M059J (cell line): ENCODE measurements at places on chromosomes 13 and 19.

DNA sequence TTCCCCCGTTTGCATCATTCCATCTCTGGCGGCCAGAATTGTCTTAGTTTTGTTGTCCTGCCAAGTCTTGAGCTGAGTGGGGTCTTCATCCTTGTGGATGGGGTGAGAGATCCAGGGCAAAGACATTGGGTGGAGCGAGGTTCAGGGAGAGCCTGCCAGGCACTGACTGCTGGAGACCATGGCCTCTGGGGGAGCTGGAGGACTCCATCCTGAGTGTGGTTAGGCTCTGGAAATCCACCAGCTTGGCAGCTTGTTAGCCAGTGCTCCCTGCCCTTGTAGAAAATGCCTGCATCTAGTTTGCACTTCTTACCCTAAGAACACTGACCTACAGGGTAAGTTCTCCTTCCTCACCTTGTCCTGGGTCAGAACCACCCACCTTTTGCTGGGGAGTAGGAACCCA lies 97.2 kb upstream of the ZNF536 start:
- no peak for DNase-seq

DNA sequence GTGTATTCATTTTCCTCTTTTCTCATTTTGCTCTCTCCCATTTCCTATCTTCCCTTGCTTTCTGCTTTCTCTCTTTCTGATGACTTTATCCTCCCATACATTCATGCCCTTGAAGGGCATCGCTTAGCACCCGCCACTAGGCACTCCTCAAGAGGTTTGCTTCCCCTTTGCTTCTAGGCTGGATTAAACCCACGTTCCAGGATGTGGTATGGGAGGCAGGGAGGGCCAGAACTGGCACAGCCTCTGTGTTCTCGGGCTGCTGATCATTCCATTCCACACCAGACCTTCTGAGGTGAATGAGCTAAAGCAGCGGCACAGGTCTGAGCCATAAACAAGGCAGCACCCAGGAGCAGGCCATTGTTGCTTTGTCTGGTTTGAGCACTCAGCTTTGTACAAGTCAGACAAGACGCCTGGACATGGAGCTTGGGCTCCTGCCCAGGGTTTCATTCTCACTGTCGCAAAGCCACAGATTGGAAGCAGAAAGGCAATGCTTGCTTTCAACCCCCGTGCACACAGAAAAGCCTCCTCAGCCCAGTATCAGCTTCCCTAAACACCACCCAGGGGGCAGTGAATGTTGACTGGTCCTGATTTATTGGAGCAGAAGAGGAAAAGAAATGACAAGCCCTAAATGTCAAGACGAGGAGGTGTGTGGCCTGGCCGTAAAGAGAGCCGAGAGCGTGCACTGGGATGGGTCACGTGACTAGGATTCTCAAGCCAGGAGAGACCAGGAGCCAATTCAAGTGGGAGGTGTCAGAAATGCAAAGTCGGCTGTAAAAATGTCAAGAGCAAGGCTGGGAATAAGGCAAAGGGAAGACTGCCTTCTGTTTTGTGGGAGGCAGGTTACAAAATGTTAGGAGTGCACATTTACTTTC lies 218.0 kb upstream of the SERP2 start:
- no peak for DNase-seq

- DNase-seq = peak; percentile 44
These were observed 535 bp downstream of the CDKN2D start for GRCh38 chr19:10568062-10568825.

GRCh38 chr13:100274942-100275506 lies 186.1 kb downstream of the PCCA start:
- peak; percentile 92 for DNase-seq

- DNase-seq = no peak
These were observed 2.8 kb downstream of the TSHZ3 start for GRCh38 chr19:31346184-31347059.

- DNase-seq = peak; percentile 63
These were observed 1.3 kb downstream of the NFIX start for GRCh38 chr19:12996406-12997094.

GRCh38 chr19:6423499-6424194 lies 964 bp downstream of the KHSRP start:
- DNase-seq = peak; percentile 56

DNA sequence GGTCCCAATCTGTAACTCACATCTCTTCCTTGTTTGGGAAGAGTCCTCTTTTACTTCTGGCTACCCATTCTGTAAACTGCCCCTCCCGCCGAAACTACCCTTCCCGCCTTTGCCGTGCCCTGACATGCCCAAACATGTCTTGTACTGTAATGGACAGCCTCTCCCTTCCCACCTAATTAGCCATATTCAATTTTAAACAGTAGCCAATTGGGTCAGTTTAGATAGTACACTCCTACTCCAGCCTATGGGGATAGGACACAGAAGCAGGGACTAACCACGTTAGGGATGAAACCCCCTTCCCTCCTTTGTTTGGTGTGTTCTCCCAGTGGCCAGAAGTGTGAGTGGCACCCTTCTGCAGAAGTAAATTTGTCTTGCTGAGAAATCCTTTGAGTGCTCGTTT lies 34.2 kb downstream of the SACS start:
- DNase-seq = no peak

- no peak for DNase-seq
These were observed 2.9 kb upstream of the ATP11A start for GRCh38 chr13:112686987-112687386.

DNA sequence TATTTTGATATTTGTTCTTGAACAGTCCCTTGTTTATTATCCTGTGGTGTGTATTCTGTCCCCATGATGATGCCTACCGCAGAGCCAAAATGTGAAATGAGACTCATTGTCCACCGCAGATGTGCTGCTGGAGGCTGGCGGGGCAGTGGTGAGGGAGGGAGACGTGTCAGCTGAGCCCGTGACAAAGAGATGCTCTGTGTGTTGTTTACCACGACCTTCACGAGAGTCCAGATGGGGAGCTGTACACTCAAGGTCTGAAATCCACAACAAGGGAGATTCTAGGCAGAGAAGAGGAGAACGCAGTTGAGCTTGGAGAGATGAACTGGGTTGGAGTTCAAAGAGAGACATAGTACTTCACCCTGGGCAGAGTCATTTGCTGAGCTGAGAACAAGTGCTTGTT lies 20.8 kb upstream of the AMER2 start:
- no peak for DNase-seq

DNA sequence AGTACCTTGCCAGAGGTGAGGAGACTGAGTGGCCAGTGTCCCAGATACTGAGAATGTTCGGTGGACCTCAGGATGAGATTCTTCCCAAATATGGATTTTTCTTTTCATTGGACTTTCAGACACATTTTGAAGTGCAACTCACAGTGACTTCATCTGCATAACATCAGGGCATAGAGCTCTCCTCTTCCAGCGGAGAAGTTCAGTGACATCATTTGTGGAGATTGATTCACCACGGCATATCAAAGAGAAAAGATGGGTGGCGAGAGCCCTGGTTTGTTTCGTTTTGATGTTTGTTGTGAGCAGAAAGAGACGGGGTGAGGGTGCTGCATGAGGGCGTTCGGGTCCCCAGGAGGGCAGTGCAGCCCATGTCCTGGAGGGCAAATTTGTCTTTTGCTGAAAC lies 120.1 kb upstream of the GPR12 start:
- peak; percentile 52 for DNase-seq

DNA sequence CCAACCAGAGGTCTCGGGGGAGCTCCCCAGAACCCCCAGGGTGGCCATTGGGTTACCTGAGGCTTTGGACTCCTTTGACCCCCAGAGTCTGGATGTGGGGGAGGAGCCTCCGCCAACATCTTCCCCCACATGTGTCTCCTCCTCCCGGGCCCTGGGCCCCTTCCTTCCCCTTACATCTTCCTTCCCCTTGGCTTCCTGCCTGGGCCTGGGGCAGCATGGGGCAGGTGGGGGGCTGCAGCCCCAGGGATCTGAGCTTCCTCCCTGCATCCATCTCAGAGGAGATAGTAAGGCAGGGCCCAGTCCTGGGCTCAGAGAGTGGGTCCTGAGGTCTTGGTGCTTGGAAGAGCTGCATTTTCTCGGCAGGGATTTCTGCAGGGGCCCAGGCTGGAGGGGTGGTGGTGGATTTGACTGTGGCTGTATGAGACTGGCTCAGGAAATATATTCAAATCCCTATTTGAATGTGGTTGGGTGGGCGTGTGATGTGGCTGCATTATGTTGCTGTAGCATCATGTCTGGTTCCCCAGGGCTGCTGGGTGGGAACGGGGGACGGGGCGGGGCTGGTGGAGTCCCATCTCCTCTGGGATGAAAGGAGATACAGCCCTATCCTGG lies 919 bp downstream of the VAV1 start:
- no peak for DNase-seq

DNA sequence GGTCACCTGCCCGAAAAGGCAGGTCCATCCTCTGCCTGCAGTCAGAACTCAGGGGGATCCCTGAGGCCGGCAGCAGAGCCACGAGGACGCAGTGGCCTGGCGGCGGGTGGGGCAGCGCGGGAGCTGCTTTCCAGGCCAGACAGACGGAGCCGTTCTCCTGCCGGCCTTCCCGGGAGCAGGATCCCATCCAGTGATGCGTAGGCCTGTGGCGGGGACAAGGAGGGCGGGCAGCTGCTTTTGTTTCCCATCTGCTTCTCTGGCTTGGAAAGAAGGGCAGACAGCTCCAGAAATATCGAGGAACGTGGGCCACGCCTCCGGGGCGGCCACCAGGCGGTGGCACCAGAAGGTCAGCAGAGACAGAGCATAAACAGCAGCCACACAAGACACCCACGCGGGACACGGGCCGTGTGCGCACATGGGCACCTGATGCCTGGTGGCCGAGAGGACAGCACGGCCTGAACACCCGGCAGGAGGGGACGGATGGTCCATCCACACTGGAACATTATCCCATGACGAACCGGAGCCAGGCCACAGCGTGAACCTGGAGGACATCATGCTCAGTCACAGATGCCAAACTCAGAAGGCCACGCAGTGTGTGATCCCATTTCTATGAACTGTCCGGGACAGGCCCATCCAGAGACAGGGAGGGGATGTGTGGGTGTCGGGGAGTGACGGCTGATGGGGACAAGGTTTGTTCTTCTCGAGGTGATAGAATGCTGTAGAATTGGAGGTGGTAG lies 13.9 kb upstream of the MKNK2 start:
- DNase-seq = no peak

DNA sequence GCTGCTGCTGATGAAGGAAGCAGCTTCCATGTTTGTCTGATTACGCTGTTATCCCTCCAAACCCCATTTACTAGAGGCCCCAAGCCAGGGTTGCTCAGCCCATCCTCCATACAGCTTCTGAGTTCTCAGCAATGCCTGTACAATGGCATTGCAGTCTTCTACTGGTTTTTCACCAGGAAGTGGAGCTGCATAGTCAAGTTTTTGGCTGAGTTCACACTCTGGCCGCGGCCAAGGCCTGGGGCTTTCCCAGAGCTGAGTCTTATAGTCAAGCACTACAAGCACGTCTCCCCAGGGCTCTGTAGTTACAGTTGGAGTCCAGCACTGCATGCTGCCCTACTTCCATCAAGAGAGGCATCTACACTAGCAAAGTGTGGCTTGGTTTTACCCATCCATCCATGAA lies 182.5 kb downstream of the POU4F1 start:
- DNase-seq = no peak

GRCh38 chr13:39804332-39805210 lies 149.1 kb downstream of the COG6 start:
- DNase-seq = no peak

DNA sequence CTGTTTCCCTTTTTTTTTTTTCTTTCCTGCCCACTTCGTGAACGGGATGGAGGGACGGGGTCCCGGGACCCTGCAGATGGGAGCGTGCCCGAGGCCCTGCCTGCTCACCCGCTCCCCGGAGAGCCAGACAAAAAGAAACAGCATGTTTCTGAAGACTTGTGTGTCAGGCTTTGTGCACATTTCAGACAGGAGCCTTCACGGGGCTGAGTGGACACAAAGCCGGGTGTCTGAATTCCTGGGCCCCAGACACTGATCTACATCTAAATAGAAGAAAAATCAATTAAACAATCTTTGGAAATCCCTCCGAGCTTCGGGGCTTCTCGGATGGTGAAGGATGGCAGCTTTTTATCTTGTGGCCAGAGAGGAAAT lies 4.2 kb downstream of the PGPEP1 start:
- no peak for DNase-seq
